NCI-H69 (cell line): ENCODE measurements at places on chromosomes 4 and X.

GRCh38 chr4:120557372-120557771, 365.2 kb downstream of the PRDM5 start:
- DNase-seq: no peak

- DNase-seq: no peak
These were observed 11.9 kb downstream of the LRPAP1 start for GRCh38 chr4:3520276-3520675.

DNA sequence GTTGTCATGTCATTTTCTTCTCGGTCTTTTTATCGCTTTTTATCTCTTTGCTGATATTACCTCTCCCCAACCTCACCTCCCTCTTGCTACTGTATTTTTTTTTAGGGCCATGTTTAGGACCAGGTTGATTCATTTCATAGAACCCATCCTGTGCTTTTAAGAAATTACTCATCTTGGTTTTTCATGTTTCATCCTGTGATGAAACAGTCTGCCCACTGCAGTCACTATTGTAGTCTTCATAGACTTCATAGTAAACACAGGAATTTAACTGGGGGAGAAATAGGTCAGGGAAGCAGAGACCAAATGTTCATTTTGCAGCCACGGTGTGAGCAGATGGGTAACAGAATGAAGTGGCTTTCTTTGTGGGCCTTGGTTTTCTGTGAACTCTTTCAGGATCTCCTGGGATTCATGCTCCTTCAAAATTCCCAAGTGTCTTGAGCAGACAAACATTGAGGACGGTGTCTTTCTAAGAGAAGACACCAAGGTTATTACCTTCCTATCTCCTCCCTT, 161.8 kb downstream of the NAA11 start:
- peak; percentile 60 for DNase-seq

DNA sequence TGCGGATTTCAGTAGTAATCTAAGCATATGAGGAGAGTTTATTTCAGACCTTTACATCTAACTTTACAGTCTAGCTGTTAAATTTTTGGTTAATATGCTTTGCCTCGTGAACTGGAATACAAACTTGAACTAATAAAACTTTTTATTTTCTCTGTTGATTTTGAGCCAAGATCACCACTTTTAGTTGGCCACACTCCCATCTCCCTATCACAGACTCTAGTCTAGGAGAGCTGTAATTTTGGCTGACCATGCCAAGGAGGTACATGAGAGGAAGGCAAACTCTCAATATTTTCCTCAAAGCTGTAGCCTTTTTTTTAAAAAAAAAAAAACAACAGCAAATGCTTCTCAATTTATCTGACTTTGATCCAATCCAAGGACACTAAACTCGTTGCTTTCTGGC, 597.5 kb upstream of the PCDH7 start:
- no peak for DNase-seq

DNA sequence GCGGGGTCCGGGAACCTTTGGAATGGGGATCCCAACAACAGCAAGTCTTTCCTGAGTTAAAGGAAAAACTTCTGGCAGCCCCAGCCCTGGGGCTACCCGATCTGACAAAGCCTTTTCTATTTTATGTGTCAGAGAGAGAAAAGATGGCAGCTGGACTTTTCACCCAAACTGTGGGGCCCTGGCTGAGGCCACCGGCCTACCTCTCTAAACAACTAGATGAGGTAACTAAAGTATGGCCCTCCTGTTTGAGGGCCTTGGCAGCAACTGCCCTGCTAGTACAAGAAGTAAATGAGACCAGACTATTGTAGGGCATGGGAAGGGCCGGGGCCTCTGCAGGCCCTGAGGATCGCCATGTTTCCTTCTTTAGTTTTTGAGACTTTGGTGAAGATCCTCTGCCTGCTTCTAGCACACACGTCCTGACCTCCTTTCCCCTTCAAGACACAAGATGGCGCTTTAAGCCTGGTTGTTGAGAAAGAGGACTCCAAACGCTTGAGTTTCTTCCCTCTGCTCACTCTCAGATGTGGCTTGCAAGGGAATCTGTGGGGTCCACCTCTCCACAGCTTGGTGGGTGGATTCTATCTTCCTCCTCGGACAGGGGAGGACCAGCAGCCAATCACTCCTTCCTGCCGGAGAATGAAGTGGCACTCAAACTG, 18.5 kb upstream of the DRD5 start:
- peak; percentile 64 for DNase-seq

DNA sequence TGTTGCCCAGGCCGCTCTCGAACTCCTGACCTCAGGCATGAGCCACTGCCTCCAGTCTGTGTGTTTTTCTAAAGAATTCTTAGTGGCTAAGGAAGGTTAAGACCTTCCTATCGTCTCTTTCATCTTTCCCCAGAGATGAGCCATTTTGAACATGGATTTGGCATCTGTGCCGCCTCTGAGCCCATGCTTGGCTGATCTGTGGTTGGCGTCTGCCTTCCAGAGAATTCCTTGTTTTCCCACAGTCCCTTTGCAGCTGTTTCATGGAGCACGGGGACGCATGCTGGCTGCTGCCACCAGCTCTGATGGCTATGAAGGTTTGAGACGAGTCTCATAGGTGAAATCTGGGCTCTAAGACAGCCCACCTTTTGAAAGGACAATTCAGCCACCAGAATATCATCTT, 60.4 kb downstream of the SHROOM2 start:
- no peak for DNase-seq

DNA sequence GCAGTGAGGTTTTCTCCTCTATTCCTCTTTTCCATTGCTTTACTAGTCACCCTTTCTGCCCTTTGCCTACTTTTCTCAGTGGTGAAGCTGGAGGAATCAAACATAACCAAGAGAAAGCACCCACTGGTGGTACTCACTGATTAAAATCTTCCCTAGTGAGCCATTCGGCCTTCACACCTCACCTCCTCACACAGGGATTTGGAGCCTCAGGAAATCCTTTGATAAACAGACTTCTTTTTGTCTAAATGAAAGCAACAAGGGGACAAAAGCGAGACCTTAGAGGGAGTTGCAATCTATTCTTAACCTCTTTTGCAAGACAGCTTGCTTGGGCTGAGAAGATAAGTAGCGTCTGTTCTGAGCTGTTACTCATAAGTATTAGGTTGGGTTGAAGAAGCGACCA, 572.6 kb downstream of the ZNF674 start:
- no peak for DNase-seq

DNA sequence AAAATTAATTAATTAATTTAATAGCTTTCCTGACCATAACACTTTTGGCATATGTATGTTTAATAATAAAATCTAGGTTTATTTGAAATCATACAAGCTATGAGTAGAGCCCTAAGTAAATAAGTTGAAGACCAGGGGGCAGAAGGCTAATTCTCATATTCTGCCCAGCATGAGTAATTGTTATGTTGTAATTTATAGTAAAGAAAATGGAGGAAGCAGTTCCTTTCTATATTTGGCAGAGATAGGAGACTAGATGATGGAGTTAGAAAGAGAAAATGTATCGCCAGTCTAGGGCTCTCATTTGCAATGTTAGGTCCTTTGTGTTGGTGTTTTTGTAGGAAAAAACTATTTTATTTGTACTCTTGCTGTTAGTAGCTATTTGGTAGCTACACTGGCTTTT, 89.1 kb downstream of the FNIP2 start:
- no peak for DNase-seq

GRCh38 chr4:2991243-2991642, 27.9 kb downstream of the GRK4 start:
- DNase-seq: no peak

- no peak for DNase-seq
These were observed 122.1 kb downstream of the EFNB1 start for GRCh38 chrX:68950937-68951336.

DNA sequence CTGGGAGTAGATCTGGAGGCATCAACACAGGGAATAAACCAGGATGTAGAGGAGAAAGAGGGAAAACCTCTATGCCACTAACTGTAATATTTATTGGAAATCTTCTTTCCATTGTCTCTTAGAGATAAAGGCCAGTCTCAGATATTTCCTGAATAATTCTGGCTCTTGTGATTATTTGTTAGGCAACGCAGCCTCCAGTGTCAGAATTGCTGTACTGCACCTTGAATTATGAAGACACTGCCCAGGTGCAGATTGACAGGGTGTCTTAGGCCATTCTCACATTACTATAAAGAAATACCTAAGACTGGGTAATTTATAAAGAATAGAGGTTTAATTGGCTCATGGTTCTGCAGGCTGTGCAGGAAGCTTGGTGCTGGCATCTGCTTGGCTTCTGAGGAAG, 100.7 kb upstream of the ZDHHC15 start:
- no peak for DNase-seq

- no peak for DNase-seq
These were observed 352.3 kb downstream of the GRXCR1 start for GRCh38 chr4:43244688-43245382.

GRCh38 chr4:93834249-93835066, 5.9 kb downstream of the ATOH1 start:
- DNase-seq: peak; percentile 47

GRCh38 chr4:70120323-70120722, 33.7 kb upstream of the PRR27 start:
- DNase-seq: no peak

DNA sequence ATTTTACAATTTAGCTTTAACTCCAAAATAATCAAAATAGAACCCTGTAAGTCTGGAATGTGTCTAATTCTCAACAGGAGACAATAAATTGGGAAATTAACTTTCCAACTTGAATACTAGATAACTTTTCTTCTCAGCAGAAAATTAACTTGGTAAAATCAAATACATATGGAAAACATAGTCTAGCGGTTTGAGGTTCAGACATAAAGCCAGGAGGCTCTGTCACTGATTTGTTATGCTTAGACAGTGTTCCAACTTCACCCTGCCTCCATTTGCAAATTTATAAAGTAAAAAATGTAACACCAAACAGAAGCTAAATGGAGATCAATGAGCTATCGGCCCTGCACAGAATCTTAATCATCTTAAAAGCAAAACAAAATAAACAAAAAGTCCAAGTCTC, 46.3 kb downstream of the TBCK start:
- no peak for DNase-seq

- DNase-seq: peak; percentile 45
These were observed 7.6 kb downstream of the CLCN5 start for GRCh38 chrX:49930039-49930438.

DNA sequence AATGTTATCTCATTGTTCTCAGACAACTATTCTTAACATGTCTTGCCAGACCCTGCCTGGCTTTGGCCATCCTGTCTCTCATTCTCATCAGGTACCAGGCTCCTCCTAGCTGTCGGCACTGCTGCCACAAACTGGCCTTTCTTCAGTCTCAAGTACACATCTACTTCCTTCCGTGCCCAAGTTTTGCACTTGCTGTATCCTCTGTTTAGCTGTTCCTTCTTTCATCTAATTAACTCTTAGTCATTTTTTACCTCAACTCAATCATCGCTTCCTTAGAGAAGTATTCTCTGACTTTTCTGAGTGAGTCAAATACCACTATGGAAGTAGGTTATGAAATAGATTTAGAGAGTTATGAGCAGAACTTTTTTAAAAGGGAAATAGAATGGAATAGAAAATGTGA, 19.7 kb downstream of the CXCL3 start:
- no peak for DNase-seq

DNA sequence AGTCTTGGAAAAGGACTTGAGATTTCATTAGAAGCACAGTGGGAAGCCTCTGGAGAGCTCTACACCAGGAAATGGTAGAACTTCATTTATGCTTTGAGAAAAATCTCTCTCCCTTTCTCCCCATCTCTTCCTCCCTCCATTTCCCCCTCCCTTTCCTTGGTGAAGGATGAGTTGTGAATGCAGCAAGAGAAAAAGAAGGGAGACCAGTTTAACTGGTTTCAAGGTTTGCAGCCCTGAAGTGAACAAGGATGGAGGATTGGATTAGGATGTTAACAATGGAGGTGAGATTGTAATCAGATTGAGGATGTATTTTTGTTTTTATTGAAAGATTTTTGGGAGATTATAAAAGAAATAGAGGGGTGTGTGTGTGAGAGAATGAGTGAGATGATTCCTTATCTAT, 99.5 kb downstream of the ANK2 start:
- DNase-seq: no peak

DNA sequence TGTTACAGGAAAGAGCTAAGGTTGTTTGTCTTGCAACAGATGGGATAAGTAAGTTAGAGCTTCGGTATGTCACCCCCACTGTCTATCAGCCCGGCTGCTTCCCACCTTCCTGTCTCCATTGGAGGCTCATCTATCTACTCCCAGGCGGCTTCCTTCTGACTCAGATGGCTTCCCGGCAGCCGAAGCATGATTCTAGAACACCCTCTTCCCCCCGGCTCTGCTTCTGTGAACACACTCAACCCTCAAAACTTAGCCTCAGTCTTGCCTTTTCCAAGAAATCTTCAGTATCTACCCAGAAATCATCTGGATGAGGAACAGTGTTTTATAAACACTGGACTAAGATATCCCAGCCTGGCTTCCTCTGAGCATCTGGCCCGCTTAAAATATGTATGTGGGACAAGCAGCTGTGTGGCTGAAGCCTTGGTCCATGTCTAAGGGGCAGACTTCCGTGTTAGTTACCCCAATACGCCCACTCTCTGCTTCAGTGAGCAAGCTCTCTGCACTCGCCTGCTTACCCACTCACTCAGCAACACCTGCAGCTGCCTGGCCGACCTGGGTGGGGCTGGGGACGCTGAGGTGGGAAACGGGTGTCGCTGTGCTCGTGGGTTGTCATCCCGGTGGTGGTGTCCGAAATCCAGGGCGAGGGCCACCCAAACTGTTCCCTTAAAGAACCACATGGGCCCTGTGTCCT, 12.0 kb upstream of the SLC2A9 start:
- no peak for DNase-seq

GRCh38 chrX:22126327-22126726, 94.2 kb downstream of the PHEX start:
- no peak for DNase-seq

DNA sequence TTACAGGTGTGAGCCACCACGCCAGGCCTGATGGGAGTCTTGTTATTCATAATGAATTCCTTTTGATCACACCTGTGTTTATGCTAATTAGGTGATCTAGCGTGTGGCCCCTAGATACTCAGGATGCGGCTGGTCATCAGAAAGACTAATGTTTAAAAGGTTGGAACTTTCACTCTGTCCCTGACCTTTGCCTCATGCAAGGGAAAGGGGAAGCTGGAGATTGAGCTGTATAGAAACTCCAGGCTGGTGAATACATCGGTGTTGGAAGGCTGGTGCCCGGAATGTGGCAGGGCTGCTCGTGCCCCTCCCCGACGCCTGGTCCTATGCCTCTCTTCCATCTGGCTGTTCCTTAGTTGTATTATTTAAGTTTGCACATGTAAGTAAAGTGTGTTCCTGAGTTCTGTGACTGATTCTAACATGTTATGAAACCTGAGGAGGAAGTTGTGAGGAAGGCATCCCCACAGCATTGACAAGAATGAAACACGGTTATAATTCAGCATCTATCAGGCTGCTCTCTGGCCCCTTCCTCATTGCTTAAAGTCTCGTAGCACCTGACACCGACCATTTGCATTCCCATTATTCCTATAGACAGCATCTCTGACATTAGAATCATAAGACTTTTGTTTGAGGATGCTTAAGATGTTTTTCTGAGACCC, 28.9 kb downstream of the CASP3 start:
- DNase-seq: no peak

DNA sequence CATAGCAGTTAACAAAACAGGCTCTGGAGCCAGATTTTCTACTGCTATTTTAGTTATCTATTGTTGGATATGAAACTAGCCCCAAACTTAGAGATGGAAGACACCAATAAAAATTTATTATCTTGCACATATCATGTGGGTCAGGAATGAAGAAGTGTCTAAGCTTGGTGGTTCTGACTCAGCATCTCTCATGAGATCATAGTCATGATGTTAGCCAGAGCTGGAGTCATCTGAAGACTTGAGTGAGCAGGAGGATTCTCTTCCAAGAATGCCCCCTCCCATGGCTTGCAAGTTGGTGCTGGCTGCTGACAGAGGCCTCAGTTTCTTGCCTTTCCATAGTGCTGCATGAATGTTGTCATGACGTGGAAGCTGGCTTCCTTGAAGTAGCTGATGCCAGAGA, 68.2 kb upstream of the TAPT1 start:
- no peak for DNase-seq
